ENCODE measurements at places on chromosomes 13 and 19. TPM values are rescaled to one million over a fixed set of nuclear protein-coding genes. Genes with fewer than 3 reads are reported as not detected.

Gene SYNGR4
- total RNA-seq, result 0.41 TPM

Gene BCL2L12
- 93.4 TPM for total RNA-seq

Gene IGFL3
- total RNA-seq, result not detected

Gene TNFSF11
- total RNA-seq, result 0.32 TPM

Gene NHLRC3
- total RNA-seq, result 20.4 TPM

Gene DLL3
- total RNA-seq, result 0.46 TPM

Gene ADM5
- total RNA-seq, result 5.6 TPM

DNA sequence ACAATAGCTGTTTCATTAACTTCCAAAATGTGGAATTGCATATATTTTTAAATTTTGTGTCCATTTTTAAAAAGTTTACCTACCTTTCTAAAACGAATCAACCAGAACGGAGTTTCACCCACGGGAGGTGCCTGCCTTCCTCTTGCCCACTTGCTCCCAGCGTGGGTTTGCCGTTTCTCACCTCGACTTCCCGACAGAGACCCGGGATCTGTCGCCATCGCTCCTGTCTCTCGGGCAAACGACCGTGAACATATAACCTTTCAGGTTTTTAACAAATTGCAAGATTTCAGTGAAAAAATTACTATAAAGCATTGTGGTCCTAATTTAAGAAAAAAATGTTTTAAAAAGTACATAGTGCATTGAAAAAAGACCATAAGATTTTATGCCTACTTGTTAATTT, 4.2 kb downstream of the TMEM255B start:
- DNase-seq, result no peak

GRCh38 chr13:44125943-44126469, 246.3 kb downstream of the LACC1 start:
- DNase-seq, result no peak

DNA sequence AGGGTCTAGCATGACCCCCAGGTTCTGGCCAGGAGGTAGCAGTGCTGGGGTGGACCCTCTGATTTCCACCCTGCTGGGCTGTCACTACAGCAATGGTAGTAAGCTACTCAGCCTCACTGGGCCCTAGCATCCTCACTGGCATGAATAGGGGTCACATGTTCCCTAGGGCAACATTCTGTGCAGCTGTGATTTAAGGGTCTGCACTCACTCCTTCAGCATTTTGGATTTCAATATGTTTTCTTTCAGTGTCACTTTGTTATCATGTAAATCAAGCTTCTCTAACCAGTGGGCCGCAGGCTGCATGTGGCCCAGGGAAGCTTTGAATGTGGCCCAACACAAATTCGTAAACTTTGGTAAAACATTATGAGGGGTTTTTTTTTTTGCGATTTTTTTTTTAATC, 57.8 kb downstream of the SPATA13 start:
- DNase-seq, result no peak

- no peak for DNase-seq
These were observed 72.8 kb downstream of the COG3 start for GRCh38 chr13:45537516-45537915.

- no peak for DNase-seq
These were observed 37.9 kb downstream of the OR10H4 start for GRCh38 chr19:15986701-15987100.

GRCh38 chr13:39886336-39886735, 230.9 kb downstream of the COG6 start:
- no peak for DNase-seq

GRCh38 chr19:48600679-48601417, 5.7 kb upstream of the SPACA4 start:
- DNase-seq, result no peak

DNA sequence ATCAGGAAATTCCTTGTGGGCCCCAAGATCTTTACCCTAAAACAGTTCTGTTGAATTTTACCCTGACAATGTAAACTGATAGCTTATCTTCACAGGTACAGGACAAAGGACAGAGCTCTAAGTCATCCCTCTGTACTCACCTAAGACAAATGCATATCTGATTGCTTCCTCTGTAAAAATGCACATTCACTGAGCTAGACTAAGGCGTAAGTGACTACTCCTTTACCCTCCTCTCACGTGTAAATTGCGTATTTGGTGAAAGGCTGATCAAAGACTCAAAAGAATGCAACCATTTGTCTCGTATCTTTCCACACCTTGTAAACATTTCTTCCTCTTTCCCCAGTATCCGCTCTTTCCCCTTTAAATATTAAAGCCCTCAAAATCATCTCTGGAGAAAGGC, 80.6 kb upstream of the LRCH1 start:
- DNase-seq, result no peak

- DNase-seq, result peak; percentile 49
These were observed 10.4 kb downstream of the GJB2 start for GRCh38 chr13:20182231-20182846.

DNA sequence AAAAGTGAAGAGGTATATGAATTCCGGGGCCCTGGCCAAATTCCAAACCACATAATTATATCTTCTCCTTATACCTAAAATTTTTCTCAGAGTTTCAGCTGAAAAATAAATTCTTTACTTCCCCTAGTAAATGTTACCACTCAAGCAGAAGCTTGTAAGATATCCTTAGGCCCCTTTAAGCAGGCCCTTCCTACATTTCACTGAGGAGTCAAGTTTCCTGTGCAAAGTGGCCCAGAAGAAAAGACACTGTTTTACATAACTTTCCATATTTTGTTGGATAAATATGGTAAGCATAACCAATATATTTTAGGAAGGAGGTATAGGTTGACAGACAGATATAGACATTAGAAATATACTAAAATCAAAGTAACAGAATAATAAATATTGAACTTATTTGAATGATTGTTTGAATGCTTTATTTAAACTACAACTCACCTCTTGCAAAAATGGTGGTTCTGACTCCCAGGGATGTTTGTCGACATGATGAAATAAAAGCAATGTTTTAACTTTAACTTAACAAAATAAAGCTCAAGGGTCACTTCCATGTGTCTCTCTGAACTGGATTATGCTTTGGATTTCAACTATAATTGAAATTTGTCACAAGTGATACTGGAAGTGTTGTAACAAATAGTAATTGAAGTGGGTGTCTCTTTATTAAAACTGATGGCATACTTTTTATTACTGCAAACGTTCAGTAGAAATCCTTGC, 141.2 kb downstream of the SPRY2 start:
- no peak for DNase-seq

GRCh38 chr13:34294483-34295129, 476.7 kb downstream of the RFC3 start:
- DNase-seq, result no peak

GRCh38 chr13:66781241-66781640, 448.9 kb downstream of the PCDH9 start:
- DNase-seq, result no peak

DNA sequence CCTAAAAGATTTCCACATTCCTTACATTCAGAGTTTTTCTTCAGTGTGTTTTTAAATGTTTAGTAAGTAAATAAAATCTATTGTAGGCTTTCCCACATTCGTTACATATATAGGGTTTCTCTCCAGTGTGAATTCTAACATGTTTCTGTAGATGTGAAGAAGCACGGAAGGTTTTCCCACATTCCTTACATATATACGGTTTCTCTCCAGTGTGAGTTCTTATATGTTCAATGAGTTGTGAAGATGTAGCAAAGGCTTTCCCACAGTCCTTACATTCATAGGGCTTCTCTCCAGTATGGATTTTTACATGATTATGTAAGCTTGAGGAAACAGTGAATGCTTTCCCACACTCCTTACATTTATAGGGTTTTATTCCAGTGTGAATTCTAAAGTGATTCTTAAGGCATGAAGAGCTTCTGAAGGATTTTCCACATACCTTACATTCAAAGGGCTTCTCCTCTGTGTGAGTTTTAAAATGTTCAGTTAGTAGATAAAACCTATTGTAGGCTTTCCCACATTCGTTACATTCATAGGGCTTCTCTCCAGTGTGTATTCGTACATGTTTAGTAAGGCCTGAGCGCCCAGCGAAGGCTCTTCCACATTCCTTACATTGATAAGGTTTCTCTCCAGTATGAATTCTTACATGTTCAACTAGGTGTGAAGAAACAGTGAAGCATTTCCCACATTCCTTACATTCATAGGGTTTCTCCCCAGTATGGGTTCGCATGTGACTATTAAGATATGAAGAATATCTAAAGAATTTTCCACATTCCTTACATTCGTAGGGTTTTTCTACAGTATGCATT, 18.2 kb downstream of the ZNF121 start:
- DNase-seq, result no peak

GRCh38 chr13:30364133-30364532, 56.8 kb upstream of the KATNAL1 start:
- no peak for DNase-seq

DNA sequence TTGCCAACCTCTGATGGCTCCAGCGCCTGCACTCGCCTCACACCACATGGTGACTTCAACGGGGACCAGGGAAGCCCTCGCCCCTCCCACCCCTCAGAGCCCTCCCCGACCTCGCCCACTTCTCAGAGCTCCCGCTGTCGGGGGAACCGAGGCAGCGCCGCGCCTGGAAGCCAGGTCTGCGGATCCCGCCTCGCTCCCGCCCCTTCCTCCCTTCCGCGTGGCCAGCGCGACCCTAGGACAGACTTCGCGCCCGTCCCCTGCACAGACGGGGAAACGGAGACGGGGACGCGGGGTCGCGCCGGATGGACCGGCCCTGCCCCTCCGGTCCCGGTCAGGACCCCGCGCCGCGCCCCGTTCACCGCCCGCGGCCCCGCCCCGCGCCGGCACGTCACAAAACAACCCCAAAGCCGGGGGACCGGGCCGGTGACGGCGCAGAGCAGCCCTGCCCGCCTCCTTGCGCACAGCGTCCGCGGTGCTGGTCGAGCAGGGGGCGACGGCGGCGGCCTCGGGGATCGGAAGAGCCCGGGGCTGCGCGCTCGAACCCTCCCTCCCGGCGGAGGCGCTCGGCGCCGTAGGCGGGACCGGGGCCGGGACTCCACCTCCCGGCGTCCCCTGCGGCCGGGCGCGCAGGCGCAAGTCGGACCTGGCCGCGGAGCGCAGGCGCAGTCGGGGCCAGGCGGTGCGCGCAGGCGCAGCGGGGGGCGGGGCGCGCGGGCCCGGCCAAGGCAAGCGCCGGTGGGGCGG, 379 bp upstream of the CDC34 start:
- DNase-seq, result peak; percentile 99

GRCh38 chr13:53499576-53500133, 471.0 kb downstream of the OLFM4 start:
- no peak for DNase-seq
